ENCODE measurements at places on chromosomes 13 and 19. TPM values are rescaled to one million over a fixed set of nuclear protein-coding genes. Genes with fewer than 3 reads are reported as not detected.

GRCh38 chr13:44292545-44292944, 81.1 kb upstream of the SERP2 start:
- H3K36me3 ChIP-seq, result peaks cover 2% of the 10 kb centered on the region
- H3K4me1 ChIP-seq, result peaks cover 28% of the 10 kb centered on the region
- no peak overlapping the region for H3K27ac ChIP-seq
- peaks cover 6% of the 10 kb centered on the region for H3K27me3 ChIP-seq
- no peak for DNase-seq

ZNF556 gene
- total RNA-seq, result not detected

RNF17 gene
- total RNA-seq, result not detected

DNA sequence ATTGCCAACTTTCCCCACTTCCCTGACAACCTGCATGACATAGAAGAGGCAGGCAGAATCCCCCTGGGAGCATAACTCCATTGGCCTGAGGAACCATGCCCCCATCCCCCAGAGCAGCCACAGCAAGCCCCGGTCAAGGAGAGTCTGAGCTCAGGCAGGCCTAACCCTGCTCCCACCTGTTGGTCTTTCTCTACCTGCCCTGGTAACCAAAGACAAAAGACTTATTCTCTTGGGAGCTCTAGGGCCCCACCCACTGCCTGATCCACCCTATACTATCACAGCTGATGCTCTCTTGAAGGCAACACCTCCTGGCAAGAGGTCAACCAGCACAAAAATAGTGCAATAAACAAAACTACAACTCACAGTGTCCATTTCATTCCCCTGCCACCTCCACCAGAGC, 59.3 kb downstream of the TNFSF13B start:
- H3K4me1 ChIP-seq, result no peaks in the 10 kb centered on the region
- no peak overlapping the region for H3K27ac ChIP-seq
- no peak overlapping the region for H3K4me3 ChIP-seq
- no peaks in the 10 kb centered on the region for H3K36me3 ChIP-seq
- peaks cover 8% of the 10 kb centered on the region for H3K27me3 ChIP-seq

DNA sequence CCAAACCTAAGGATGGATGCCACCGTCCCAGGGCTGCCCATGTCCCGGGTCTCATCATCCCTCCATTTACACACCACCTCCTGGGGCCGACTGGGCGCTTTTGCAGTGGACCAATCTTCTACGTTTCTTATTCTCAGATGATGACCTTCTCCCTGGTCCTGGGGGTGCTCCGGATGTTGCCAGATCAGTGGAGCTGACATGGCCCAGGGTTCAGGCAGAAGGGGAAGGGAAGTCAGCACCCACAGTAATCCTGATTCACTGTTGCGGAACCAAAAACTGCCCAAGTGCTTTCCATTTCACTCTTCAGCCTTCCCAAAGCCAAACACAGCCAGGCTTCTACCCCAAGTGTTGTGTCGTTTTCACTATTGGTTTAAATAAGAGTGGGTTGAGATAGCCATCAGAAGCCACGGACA, 29.8 kb downstream of the RAB20 start:
- no peak overlapping the region for H3K4me3 ChIP-seq
- H3K27me3 ChIP-seq, result peaks cover 1% of the 10 kb centered on the region
- H3K27ac ChIP-seq, result no peak overlapping the region

GRCh38 chr13:94987869-94988268, 275.5 kb upstream of the SOX21 start:
- no peaks in the 10 kb centered on the region for H3K36me3 ChIP-seq
- H3K4me1 ChIP-seq, result no peaks in the 10 kb centered on the region
- H3K27ac ChIP-seq, result no peak overlapping the region
- H3K27me3 ChIP-seq, result peaks cover 11% of the 10 kb centered on the region
- no peak overlapping the region for H3K4me3 ChIP-seq

- no peak overlapping the region for H3K4me3 ChIP-seq
- H3K27ac ChIP-seq, result no peak overlapping the region
- H3K36me3 ChIP-seq, result no peaks in the 10 kb centered on the region
- no peaks in the 10 kb centered on the region for H3K27me3 ChIP-seq
Measured at GRCh38 chr13:80448725-80449124, 107.8 kb upstream of the SPRY2 start.

DLL3 gene
- total RNA-seq, result 2.1 TPM
